ENCODE measurements at places on chromosomes 12 and 14. TPM values are rescaled to one million over a fixed set of nuclear protein-coding genes. Genes with fewer than 3 reads are reported as not detected.

TMEM179 gene
- not detected for total RNA-seq

OR4M1 gene
- not detected for total RNA-seq

ADCY4 gene
- not detected for total RNA-seq

FBRSL1 gene
- total RNA-seq: 10.2 TPM

KCNH5 gene
- total RNA-seq: not detected

HOXC12 gene
- total RNA-seq: not detected

STAT6 gene
- total RNA-seq: 62.6 TPM

PTGER2 gene
- total RNA-seq: 0.43 TPM

KRT73 gene
- not detected for total RNA-seq

THTPA gene
- total RNA-seq: 22.2 TPM

METAP2 gene
- total RNA-seq: 91.2 TPM

RNASE7 gene
- not detected for total RNA-seq

B3GNT4 gene
- 2.5 TPM for total RNA-seq

TUNAR gene
- total RNA-seq: not detected

RAD9B gene
- not detected for total RNA-seq

ANGEL1 gene
- 4.8 TPM for total RNA-seq

ACVRL1 gene
- 1.8 TPM for total RNA-seq

SMIM41 gene
- not detected for total RNA-seq

TAS2R9 gene
- not detected for total RNA-seq

RD3L gene
- total RNA-seq: not detected

PLEK2 gene
- 1.3 TPM for total RNA-seq

TMEM132D gene
- not detected for total RNA-seq

LBHD2 gene
- total RNA-seq: not detected

MYF6 gene
- not detected for total RNA-seq

MAP3K9 gene
- 3.3 TPM for total RNA-seq

CMAS gene
- total RNA-seq: 19.6 TPM

PRB2 gene
- not detected for total RNA-seq

All from G401 (cell line).